ENCODE measurements at places on chromosomes 12 and 14.

DNA sequence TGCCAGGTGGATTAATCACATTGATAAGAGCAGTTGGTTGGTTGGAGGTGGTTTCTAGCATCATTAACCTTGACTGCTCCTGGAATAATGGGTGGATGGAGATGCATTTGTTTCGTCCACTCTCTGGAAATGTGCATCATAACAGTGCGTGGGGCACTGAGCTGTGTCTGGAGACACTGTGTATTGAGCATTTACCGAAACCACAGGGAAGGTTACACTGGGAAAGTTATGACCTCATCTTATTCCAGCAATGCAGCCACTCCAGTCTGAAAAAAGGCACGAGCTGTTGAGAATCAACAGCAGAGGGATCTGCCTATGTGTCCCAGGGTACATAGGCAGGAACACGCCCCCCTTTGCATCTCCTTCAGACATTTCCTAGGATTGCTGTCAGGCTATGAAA, 27.2 kb downstream of the RNFT2 start:
- DNase-seq, result no peak

DNA sequence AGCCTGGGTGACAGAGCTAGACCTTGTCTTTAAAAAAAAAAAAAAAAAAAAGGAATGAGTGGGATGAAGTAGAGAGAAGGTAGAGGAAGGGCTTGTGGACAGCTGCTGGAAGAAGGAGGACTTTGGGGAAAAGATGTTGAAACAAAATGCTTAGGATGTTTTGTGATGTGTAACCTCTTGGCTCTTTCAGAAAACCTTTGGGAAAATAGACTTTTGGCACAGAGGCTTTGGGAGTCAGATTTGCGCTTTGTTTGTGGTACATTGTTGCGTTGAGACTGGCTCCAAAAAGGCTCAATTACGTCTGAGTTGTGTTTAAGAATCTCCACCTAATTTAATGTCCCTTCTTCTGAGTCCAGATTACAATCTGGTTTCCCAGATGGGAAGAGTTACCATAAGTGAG, 32.9 kb upstream of the SPTLC2 start:
- DNase-seq, result no peak

- DNase-seq, result no peak
Observed at GRCh38 chr12:26768611-26769603, 64.1 kb downstream of the ITPR2 start.

GRCh38 chr12:45655186-45655585, 74.3 kb upstream of the ARID2 start:
- peak; percentile 14 for DNase-seq

DNA sequence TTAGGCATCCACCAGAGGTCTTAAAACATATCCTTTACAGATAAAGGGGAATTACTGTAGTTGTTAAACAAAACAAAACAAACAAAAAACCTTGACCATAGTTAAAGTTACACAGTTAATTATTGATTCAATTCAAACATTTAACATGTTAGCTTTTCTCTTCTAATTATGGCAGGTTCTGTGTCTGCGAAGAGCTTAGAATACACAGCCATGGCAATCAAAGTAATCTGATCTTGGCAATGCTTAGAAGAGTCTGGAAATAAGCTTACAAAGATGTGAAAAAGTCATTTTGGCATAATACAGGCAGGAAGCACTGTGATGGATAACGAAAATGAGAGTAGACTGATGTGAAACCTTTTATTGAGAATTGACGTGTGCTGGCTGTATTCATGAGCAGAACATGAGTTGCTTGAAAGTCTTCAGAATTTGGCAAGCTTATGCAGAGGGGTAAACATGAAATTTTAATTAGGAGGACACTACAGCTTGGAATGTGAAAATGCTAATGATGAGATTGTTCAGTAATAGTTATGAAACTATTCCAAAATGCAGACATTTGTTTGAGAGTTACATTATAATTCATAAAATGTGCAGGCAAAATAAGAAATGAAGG, 629.6 kb downstream of the FSCB start:
- no peak for DNase-seq

GRCh38 chr12:94812345-94812744, 162.0 kb upstream of the TMCC3 start:
- DNase-seq, result no peak

GRCh38 chr14:52545584-52546317, 6.6 kb downstream of the TXNDC16 start:
- DNase-seq, result no peak

GRCh38 chr14:59394268-59394667, 70.9 kb downstream of the GPR135 start:
- DNase-seq, result peak; percentile 15

DNA sequence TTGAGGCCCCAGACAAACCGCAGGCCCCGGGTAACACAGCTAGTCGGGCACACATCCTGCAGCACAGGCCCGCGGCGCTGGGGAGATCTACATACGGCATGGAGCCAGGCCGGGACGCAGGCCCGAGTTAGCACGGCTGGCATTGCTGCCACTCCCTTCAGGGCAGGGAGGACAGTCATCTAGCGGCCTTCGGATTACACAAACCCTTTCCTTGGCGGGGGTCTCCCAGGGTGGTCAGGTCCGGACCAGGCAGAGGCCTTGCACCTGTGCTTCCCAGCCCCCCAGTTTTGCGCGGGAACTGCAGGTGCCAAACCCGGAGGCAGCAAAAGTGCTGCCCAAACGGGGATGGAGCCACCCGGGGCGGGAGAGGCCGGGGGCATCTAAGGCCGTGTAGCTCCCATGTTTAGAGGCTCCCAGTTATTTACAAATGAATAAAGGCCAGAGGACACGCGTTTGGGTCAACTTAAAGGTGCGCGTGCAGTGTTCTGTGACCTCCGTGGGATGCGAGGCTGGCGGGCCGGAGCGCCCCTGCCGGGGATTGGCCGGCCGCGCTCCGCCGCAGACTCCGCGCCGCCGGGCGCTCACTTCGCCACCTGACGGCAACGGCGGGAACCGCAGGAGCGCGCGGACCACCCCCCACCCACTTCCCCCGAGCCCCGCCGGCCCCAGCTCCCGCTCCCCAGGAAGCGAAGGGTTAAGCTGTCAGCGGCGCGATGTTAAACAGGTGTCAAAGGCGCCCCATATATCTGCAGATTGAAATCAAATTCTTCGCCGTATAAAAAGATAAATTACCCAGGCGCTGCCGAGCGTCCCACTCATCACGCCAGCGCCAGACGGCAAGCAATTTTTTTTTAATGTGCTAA, 18.1 kb downstream of the VSX2 start:
- DNase-seq, result peak; percentile 28

DNA sequence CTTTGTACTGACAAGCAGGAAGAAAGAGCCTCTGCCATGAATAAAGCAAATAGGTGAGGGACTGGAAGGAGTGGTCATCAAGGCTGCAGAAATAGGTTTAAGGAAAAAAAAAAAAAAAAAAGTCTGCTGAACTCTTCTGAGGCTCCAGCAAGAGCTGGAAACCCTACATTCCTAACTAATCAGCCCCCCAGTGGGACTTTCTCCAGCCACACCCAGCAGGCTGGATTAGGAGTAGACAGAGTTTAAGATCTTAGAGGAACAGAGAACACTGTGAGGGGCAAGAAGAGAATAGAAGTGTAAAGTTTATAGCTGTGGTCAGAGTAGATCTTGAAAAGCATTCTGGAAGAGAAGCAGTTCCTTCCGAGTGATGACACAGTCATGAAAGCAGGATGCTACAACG, 66.4 kb downstream of the ATXN2 start:
- no peak for DNase-seq

- DNase-seq, result no peak
Observed at GRCh38 chr12:59396519-59396918, 199.3 kb upstream of the SLC16A7 start.

- DNase-seq, result no peak
Observed at GRCh38 chr14:104678346-104678745, 11.1 kb upstream of the INF2 start.

GRCh38 chr12:87783467-87783866, 245.7 kb downstream of the C12orf50 start:
- no peak for DNase-seq

DNA sequence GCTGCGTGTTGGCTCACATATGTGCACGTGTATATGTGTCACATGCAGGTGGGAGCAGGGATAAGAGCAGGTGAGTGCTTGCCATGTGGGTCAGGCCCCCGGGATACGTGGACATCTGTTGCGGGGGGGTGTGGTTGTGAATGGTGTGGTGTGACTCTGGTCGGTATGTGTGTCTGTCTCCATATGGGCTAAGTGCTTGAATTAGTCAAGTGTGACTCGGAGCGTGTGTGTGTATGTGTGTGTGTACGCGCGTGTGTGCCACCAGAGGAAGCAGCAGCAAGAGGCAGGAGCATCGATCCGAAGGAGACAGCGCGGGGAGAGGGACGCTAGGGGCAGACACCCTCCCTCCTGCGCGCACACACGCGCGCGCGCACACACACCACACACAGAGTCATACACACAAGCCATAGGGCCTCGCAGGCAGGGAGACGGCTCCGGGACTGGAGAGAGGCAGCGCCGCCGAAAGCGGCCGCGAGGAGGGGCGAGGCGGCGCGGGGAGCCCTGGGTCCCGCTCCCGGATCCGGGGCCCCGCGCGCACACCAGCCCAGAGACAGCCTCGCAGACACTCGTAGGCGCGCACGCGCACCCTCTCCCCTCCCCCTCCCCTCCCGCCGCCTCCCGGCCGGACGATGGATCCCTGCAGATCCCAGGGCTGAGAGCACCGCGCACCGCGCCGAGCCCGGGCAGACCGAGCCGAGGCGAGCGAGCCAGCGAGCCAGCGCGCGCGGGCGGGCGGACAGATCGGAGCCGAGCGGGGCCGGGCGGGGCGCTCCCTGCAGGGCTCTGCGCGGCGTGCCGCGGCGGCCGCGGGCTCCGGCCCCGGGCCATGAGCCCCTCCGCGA, at the start of gene ASIC1:
ASIC1 (plus strand) TSS at position 597 of the 842 bp plus-strand sequence. CDS start 1,171 bp downstream, outside the sequence.
- DNase-seq, result peak; percentile 73

DNA sequence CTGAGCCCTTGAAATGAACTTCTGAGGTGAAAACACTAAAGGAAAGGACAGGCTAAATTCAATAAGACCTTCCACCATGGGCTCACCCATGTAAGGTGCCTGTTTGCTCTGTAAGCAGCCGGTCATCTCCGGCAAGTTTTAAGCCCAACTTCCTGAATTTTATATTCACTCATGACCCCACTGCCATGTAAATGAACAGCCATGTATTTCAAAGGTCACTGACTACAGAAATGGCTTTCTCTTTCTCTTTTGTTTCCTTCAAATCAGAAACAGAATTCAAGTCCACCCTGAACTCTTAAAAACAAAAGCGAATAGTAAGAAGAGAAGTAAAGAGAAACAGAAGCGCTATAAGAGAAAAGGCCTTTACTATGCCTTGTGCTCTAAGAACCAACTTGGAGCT, 61.7 kb upstream of the OVCH1 start:
- no peak for DNase-seq

DNA sequence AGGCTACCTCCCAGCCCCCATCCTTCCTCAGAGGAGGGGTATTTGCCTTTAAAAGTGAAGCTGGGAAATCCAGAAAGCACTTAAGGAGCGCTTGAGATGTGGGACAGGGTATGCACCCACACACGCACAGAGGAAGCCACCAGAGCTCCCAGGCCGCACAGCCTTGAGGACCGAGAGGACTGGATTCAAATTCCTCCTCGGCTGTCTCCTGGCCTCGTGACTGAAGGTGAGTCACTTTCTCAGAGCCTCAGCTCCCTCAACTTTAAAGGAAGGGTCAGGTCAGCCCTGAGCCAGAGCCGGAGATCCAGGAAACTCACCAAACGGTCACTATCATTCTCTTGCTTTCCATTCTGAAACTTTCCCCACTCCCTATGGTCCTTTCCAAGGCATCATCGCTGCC, 37.6 kb downstream of the BCL11B start:
- DNase-seq, result peak; percentile 1

- DNase-seq, result peak; percentile 33
Observed at GRCh38 chr12:104480826-104481440, 24.2 kb downstream of the CHST11 start.

GRCh38 chr14:89085737-89086382, 261.4 kb downstream of the TTC8 start:
- no peak for DNase-seq

DNA sequence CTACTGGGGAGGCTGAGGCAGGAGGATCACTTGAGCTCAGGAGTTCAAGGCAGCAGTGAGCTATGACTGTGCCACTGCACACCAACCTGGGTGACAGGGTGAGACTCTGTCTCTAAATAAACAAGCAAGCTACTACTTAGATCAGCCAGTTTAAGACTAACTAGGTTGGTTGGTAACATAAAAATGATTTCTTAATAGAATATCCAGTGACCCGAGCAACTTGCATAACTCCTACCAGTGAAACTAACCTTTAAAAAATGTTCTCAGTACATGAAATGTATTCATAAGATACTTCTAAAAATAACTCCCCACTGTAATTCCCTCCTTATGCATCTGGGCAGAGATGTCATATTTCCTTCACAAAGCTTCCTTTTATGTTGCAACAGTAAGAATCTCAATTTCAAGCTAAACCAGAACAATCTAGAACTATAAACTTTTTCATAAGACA, 15.9 kb downstream of the TAOK3 start:
- DNase-seq, result no peak

DNA sequence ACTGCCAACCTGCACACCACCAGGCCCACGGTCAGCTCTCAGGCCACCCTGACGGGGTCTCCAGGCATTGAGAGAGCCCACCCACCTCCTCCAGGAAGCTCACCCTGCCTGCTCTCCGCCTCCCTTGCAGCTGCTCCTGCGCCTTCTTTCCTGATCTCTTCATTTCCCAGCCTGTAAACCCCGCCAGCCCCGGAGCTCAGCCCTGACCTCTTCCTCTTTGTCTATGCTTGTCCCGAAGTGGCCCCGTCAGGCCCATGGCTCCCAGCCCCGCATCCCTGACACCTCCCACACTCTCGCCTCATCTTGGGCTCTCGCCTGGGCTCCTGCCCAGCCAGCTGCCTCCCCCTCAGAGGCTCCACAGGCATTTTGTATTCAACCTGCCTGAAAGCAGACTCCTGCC, 139.3 kb downstream of the CALM1 start:
- no peak for DNase-seq

DNA sequence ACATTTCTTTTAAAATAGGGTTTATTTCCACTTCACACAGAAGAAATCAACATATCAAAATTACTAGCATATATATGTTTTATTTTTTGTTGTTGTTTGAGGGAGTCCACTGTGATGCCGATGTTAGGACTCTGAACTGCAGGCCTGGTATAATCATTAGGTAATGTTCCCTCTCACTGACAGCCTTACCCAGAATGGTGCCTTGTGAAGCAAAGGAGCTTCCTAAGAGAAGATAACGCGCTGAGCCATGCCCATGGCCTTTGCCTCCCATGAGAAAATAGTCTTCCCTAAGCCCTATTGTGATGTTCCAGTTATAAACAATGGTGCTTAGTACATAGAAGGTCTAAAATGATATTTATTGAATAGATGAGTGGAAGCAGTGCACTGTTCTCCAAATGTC, 12.0 kb downstream of the GNG2 start:
- DNase-seq, result no peak

- DNase-seq, result no peak
Observed at GRCh38 chr14:69652942-69653684, 41.7 kb downstream of the SUSD6 start.

- DNase-seq, result no peak
Observed at GRCh38 chr14:101819251-101819990, 57.9 kb downstream of the PPP2R5C start.
